ENCODE measurements at places on chromosomes 5 and 9.

DNA sequence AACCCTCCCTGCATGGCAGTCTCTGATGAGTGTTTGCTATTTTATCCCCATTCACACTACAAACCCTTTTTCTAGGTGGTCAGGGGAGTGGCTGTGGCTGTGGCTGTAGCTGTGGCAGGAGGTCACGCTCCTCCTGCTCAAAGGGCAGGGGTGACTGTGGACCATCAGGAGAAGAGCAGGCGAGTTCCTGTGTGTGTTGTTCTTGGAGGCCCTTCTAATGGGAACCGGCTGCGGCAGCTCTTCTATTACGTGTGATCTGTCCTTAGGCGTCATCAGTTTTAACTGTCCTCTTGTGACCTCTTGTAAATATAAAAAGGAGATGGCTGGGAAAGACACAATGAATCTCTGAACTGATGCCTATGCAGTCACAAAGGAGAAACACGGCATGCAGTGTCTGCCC is 65.1 kb downstream of the ANKH start:
- DNase-seq = no peak

- DNase-seq = no peak
Measured at GRCh38 chr9:37508135-37508833, 22.5 kb downstream of the POLR1E start.

- no peak for DNase-seq
Measured at GRCh38 chr9:7871977-7872730, 72.6 kb upstream of the DMAC1 start.

DNA sequence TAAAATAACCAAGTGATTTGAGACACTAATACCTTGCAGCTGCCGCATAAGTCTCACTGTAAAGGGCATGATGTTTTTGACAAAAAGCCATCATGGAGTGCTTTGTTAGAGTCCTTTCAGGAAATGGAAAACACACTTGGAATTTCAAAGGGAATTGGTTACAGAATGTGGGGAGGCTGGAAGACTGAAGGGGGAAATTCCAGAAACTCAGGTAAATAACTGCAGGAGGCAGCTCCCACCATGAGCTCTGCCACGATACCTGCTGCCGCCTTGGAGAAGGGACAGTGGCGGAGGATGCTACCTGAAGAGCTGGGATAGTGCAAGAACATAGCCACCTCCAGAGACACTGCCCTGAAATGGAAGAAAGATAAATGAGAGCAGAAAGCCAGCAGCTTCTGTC is 66.9 kb downstream of the PRKACG start:
- no peak for DNase-seq

DNA sequence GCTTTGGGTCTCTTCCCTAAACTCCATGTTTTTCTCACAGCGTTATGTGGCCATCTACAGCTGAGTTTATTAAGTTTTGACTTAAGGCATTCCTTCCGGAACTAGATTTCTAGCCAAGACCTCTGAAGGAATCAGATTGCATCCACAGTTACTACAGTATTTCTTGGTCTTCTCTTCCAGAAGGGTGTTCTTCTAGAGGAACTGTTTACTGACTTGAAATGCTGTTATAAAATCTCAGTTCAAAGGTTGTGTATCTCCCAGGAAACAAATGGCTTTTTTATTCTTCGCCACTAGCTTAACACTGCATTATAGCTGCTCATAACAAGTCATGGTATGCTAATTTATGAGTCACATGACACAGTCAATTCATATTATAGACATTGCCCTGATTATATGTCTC is 55.3 kb upstream of the RAD23B start:
- no peak for DNase-seq

DNA sequence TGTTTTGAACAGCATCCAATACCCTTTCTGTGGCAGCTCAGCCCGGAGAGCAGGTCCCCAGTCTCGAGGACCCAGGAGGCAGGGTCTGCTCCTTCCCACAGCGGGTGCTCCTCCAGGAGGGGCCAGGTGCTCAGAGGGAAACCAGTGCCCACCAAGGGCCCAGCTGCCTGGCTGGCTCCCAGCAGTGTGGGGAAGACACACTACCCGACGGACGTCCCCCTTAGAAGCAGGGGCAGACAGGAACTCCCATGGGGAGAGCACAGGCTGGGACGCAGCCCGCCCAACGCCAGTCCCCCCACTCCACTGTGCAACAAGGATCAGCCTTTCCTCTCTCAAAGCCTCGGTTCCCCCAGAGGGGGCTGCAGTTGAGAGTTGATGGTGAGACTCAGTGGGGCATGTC is 57.6 kb downstream of the ADAMTS2 start:
- DNase-seq = no peak

DNA sequence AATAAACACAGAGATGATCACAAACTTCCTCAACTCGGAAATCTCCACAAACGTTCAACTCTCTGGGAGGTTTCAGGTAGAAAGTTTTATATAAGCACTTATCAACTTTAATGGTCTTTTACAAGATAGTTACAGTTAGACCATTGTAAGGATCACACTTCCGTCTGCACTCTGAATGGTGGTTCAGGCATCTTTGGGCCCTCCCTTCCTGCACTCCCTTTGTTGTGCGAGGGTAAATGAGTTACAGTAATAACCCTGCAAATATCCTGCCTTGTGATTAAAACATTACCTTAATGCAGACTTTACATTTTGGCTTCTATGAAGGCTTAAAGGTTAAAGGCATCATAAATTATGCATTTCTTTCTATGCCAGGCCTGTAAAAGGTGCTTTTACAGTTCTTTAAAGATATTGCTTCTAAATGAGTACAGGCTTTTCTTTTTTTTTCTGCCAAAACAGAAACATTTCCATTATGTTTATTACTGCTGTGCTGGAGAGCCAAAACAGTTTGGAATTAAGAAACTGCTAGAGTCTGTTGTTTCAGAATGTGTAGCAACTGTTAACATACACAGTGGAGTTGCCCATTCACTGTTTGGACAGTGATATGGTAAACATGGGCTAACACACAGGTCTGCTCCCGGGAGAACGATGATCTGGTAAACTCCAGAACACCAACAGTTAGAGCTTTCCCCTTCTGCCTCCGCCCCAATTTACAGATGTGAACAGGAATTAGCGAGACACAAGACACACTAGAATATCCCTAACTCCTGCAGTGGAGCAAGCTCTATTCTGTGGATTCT is 1.1 kb downstream of the PRUNE2 start:
- no peak for DNase-seq

GRCh38 chr5:96716007-96716406 is 53.8 kb downstream of the CAST start:
- no peak for DNase-seq

- DNase-seq = no peak
Measured at GRCh38 chr9:113675475-113675941, 200.6 kb upstream of the ZNF618 start.

DNA sequence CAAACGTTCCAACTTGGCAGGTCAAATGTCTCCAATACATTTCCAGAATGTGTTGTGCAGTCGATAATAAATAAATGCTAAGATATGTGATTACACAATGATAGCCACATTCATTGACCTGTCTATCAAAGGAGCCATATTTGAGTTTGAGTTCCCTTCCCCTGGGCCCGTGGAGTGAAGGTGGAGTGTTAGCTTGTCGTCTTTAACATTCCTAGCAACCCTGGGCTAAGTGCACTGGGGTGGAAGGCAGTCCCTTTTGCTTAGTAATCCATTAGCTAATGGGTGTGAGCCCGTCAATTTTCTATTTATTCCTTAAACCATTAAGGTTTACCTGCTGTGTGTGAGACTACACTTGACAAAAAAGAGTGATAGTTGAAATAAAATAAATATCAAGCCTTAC is 415.2 kb downstream of the EBF1 start:
- DNase-seq = no peak

- DNase-seq = no peak
Measured at GRCh38 chr9:842635-843426, 1.3 kb downstream of the DMRT1 start.

DNA sequence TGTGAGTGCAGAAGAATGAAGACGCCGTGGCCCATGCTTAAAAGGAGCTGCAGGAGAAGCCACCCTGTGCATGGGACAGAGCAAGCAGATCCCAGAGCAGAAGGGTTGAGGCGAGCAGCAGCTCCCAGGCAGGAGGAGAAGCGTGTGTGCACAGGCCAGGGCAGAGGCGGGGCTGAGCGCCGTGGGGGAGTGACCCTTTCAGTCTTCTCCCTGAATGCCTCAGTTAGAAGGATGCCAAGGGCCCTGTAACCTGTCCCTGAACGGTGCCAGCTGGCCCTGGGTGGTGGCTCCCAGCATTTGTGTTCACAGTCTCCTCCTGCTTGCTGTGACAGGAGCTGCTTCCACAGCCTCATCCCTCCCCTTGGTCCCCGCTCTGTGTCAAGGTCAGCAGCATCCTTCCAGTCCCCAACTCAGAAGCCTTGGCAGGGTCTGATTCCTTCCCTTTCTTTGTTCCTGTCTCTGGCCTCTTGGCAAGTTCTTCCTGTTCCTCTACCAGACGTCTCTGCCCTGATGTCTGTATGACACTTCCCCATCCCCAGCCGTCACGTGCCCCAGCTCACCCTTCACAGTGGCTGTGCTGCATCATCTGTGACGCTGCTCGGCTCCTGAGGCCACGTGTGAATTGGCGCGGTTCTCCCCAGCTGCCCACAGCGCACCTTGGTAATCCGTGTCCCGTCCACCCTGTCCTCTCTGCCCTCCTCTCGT is 5.2 kb downstream of the EXOC3 start:
- no peak for DNase-seq

DNA sequence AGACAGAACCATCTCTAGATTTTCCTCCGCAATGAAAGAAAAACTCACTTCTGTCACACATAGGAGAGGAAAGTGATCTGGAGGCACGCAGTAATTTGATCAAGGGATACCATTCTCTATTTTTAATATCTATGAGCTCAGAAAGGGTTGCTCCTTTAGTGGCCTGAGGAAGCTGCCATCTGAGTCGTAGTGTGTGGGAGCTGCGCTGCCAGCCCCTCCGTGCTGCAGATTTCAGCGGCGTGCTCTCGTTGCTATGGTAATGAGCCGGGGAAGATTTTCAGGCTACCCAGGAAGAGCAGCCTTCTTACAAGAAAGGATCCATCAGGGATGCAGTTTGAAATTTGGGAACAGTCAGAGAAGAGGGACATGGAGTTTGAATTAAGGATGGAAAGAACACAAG is 17.1 kb upstream of the GOLM1 start:
- no peak for DNase-seq

DNA sequence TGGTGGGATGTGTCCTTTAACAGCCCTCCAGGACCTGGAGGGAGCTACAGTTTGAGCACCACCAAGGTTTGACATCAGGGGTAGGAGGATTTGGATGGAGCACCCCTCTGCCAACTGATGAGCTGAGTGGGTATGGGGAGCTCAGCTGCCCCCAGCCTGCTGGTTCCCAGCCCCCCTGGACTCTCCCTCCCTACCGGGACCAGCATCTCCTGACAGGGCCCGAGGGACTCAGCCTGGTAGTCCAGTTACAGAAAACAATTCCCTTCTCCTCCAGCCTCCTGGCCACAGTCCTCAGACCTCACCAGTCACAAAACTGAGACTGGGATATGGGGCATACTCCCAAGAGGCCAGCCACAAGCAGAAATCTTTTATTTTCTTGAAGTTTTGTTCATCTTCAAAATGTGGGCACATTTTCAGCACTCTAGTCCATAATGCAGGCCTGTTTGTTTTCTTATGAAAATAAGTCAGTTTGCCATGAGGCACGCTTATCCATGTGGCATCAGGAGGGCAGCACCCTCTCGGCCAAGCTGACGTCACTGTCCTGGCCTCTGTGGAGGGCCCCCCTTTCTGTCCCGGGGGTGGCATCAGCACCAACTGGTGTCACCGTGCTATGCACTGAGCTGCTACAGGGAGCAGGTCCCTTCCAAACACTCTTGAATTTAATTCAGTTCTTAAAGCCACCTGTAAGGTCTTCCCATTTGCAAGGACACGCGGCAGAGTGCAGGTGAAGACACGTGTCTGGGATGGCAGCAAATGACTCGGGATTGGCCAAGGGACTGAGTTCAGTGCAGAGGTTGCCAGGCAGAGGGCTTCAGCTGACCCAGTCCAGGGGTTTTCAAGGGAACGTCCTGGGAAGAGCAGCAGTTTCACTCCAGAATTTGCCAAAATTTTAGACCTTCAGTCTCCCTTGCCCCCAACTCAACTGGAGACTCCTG is 187.6 kb downstream of the GADD45G start:
- DNase-seq = no peak

DNA sequence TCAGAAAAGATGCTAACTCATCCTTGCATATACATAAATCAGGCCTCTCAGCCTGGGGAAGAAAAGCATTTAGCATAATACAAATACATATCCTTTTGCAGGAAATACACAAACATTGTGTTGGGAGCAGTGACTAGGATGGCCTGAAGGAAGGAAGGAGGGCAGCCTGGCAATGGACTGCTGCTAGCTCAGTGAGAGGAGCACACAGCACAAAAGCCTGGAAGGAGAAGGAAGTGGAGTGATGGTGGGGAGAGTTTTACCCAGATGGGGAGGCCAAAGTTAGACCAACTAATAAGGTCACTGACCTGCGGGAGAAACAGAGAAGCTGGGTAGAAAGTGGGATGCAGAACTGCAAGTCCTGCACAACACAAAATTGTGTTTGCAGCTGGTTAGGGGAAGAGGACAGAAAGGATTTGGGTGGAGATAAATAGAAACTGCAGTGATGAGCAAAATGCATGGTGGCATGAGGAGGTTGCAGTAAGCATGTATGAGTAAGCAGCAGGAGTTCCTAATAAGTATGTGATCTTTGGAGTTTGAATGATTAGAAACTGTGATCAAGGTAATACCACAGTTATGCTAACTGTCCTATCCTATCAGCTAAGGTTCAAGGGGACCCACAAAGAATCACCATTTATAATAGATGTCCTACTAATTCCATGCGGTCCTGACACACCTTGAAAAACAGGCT is 39.5 kb downstream of the SEMA6A start:
- no peak for DNase-seq

- no peak for DNase-seq
Measured at GRCh38 chr9:131274674-131275331, 1.5 kb downstream of the FAM78A start.

- no peak for DNase-seq
Measured at GRCh38 chr5:111580956-111581355, 68.6 kb upstream of the STARD4 start.

GRCh38 chr5:4156889-4157288 is 561.3 kb downstream of the IRX1 start:
- no peak for DNase-seq

GRCh38 chr9:4594994-4595393 is 67.1 kb upstream of the PLPP6 start:
- DNase-seq = no peak

DNA sequence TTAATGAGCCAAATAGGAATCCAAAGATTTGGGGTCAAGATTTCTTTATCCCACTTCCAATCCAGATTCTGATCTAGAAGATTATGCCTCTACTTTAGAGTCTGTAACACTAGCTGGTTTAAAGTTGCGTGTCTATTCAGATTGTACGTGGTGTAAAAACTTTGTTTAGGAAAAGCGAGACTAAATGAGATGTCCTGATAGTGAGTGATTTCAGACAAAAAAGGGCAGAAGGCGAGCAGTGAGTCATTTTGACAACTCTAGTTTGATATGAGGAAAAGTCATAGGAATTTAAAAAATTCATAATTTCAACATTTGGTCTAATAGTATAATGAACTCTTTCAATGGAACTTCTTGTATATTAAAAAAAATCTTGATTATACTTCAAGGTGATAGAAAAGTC is 119.6 kb upstream of the KLF9 start:
- DNase-seq = no peak

- DNase-seq = no peak
Measured at GRCh38 chr9:136492978-136493522, 10.2 kb upstream of the SEC16A start.
